ENCODE measurements at places on chromosomes 1 and 21.

DNA sequence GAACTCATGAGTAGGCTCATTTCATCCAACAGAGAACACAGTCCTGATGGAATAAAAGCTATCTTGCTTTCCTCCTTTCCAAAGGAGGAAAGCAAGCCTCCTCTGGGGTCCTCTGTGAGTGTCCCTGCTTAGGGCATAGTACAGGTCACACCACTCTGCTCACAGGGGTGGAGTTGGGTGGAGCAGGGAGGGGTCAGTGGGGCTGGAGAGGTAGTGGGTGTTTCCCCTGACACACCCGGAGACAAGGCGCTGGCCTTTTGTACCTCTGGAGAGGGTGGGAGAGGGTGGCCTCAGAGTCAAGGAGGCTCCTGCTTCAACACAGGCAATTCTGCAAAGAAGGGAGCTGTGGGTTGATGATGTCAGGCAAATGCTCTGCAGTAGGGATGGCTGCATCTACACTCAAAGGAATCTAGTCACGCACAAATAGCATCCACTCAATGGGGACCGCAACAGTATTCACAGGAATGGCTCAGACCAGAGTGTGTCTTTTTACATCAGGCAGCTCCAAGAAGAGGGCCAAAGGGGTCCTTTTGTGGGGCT is 58.6 kb upstream of the PLXNA2 start:
- no peak for DNase-seq

GRCh38 chr1:157092831-157093230 is 6.8 kb downstream of the ETV3L start:
- no peak for DNase-seq

DNA sequence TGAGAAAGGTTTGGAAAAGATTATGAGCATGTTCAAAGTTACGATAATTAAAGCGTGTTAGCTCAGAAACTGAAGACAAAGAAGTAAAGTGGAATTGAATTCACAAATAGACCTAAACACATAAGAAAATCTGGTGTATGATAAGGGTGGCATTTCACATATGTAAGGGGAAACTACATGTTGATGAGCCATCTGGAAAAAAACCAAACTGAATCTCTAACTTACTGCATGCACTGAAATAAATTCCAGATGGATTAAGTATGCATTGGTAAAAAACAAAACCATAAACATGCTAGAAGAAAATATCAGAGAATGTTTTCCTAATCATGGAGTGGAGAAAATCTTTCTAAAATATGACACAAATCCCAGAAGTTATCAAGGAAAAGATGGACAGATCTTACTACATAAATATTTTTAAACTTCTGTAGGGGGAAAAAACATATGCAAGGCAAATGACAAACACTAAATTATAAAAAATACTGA is 34.0 kb upstream of the CTPS1 start:
- DNase-seq, result no peak

DNA sequence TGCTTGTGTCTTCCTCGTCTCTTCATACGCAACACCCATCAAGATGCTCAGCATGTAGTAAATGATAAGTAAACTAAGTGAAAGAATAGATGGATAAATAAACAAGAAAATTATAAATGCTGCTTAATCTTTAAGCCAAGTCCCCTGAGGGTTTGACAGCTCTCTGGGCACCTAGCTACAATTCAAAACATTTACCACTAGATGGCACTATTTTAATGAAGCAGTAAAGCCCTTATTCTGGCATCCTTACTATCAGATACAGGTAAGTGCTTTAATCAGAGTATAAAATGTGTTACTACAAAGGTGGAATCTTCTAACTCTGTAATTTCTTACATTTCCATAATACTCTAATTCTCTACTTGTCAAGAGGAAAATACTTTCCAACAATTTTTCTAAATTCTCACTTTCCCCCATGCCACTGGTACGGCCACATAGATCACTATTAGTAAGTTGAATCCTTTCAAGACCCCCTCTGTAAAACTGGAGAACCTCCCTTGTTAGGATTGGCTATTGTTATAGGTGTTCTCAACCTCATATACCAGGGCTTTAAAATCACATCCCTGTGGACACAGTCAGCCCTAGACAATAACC is 137.8 kb downstream of the BARHL2 start:
- peak; percentile 32 for DNase-seq

DNA sequence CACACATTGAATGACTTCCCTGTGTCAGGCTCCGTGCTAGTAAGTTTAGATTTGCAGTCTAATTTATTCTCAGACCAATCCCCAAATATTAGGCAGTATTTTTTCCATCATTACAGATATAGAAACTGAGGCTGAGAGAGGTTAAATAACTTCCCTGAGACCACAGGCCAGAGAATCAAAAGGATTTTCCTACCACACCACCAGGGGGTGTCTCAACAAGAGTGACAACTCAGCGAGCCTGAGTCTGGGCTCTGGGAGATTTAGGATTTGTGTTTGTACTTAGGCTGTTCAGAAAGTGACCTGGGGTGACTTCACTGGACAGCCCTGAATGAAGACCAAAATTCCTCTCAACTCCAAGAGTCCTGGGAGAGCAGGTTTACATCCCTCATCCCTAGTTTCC is 13.3 kb upstream of the LCE5A start:
- no peak for DNase-seq

DNA sequence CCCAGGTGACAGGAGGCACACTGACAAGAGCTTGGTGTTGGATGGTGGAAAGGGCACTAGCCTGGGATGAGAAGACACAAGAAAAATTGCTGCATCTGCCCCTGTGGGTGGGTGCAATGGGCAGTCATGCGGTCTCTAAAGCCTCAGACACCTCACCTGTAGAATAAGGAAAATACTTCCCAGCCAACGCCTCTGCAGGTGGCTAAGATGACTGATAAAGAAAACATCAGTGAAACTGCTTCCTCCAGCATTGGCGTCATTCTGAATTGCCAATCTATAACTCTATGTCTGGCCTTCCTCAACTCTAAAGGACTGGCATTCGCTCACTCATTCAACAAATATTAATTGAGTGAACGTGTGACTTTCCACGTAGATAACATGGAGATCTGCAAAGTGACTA is 100.4 kb upstream of the F3 start:
- no peak for DNase-seq

DNA sequence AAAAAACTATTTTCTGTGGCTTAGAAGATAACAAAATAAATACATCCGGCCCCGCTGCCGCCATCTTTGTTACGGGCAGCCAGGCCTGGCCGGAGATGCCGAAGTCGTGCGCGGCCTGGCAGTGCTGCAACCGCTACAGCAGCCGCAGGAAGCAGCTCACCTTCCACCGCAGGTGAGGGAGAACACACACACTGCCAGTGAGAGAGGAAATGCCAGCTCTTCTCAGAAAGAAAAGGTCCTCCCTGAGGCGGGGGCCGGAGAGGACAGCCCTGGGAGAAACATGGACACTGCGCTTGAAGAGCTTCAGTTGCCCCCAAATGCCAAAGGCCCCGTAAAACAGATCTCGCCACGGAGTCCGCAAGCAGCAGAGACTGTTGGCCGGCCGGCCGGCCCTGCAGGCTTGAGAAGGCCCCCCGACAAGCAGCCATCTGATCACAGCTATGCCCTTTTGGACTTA is 323.2 kb downstream of the AMY1C start:
- DNase-seq, result no peak

DNA sequence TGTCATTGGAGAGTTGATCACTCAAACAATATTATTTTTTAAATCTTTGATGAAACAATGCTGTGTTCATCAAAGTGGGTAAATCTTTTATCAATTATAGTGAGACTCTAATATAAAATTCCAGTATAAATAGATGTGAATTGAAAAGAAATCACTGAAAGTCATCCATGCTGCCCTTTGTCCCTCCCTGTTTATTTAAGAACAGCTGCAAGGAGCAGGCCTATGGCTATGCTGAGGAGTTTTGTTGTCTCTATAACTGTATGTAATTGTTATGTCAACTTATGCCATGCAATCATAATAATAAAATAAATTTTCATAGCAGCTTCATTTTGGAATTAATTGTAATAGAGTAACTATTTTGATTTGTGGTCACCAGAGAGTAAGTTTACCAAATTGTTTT is 1272.4 kb upstream of the ADGRL4 start:
- no peak for DNase-seq

GRCh38 chr1:31410871-31411270 is 2.1 kb upstream of the SERINC2 start:
- no peak for DNase-seq

- no peak for DNase-seq
These were observed 83.5 kb upstream of the HMCN1 start for GRCh38 chr1:185650602-185651230.

DNA sequence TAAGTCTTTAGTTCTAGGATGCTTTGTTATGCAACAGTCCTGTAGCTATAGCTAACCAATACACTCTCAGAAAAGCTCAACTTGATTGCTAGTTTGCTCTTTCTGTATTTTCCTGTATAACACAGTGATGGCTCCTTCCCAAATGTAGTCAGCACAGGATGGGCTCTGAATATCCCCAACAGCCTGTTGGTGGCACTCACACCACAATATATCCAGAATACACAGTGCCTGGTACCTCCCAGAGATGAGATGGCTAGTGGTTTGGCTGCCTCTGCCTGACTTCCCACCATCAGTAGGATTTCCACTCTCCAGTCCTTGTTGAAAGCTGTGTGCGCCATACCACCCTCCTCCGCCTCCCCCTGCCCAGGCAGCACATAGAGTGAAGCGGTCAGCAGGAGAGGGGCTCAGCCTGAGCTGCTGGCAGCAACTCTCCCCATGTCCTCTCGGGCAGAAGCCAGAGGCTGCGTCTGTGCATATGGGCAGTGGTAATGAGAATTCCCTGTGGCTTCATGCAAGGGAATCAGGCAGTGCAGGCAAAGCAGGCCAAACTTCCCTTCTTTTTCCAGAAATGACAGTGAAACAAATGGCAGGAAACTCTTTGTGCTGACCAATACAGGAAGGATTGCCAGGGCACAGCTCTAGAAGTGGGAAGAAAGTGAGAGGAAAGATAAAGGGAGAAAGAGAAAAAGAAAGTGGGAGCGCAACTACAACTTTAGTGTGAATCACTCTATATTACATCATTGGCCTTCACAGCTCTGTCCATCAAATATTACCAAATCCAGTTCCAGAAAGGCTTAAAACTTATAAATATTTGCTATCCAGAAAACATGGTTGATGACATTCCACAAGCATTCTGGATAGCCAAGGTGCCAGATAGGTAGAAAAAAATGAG is 49.7 kb downstream of the LMX1A start:
- no peak for DNase-seq

DNA sequence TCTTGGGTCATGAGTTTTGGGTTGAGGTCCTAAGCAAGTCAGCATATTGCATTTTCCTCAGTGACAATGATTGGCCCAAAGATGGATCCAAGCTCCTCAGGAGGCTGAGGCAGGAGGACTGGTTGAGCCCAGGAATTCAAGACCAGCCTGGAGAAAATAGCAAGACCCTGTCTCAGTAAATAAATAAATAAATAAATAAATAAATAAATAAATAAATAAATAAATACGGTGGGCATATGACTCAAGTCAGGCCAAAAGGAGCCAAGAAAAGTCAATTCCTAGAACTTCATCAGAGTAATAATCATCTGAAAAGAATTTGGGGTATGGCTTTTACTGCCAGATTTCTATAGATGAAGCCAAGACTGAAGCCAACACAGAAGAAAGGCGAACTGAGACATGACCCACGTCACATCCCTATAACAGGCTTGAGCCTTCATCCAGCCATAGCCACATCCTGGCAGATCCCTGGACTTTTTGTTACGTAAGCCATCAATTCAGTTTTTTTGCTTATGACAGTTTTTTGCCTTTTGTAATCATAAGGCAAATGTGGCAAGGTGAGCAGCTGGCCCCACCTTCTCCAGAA is 88.5 kb upstream of the NFASC start:
- DNase-seq, result no peak

GRCh38 chr1:53285969-53286760 is 41.7 kb downstream of the LRP8 start:
- no peak for DNase-seq

- DNase-seq, result no peak
These were observed 213.7 kb downstream of the ASTN1 start for GRCh38 chr1:176950736-176951324.

GRCh38 chr1:183840140-183840539 is 35.2 kb downstream of the RGL1 start:
- DNase-seq, result no peak

DNA sequence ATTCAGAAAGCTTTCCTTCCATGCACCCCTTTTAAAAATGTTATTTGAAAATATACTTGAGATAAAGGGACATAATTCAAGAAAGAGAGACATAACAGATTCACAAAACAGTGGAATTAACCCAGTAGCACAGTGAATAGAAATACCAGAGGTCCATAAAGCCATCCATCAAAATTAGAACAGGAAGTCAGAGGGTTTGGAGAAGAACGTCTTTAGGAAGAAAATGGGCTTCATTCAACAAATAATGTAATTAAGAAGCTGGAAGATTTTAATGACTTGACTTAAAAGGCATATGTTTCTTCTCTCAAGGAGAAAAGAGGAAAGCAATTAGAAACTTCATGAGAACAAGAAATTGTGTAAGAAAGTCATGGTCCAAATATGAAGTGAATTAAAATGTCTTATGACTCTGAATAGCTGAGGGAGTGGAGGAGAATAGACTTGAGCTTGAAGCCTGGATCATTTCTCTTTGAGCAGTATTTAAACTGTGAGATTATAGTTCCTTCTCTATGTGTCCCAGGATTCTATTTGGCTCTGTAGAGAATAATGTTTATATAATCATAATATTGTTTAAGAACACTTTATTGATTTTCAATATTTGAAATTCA is 7.9 kb upstream of the HCRTR1 start:
- DNase-seq, result no peak

DNA sequence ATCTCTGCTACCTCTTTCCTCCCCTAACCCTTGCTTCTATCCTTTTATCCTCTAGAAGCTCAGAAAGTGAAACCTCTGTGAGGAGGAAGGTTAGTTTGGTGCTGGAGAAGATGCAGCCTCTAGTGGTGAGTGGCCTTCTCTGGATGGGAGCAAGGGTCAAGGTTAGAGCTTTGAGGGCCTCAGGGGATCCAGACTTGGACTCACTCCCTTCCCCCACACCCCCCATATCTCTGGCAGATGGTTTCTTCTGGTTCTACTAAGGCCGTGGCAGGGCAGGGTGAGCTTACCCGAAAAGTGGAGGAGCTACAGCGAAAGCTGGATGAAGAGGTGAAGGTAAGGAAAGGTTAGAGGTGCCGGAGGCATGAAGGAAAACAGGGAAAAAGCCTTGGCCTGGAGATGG is 9.2 kb downstream of the CGN start:
- no peak for DNase-seq

DNA sequence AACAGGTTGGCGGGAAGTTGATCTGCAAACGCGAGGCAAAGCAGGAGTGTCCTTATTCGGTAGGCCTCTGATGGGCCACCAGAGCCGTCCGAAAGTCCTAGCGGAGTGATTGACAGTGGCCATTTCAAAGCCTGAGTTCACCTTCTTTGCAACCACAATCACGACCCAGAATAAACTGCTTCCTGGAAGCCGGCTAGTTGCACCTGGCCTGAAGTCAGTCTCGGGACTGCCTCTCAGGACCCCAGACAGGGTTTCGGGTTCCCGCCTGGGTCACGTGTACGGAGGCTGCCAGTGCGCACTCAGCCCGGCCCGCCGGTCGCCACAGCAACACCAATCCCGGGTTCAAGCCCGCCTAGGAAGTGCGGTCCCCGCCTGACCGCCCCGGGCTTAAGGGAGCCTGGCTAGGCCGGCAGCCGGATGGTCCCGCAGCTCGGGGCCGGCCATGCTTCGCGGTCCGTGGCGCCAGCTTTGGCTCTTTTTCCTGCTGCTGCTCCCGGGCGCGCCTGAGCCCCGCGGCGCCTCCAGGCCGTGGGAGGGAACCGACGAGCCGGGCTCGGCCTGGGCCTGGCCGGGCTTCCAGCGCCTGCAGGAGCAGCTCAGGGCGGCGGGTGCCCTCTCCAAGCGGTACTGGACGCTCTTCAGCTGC is at the start of gene TOR3A:
TSS of gene TOR3A (plus strand) at position 384 of the 646 bp plus-strand sequence. CDS start at position 443, 59 bp downstream.
- peak; percentile 82 for DNase-seq

- no peak for DNase-seq
These were observed 11.7 kb downstream of the DSCAM start for GRCh38 chr21:40835184-40835694.

Data from NCI-H2227 treated with DMSO at 0.1 percent for 48 hours (cell line).